Inflammatory macrophage (primary cell): ENCODE measurements at places on chromosomes 5 and 9.

DNA sequence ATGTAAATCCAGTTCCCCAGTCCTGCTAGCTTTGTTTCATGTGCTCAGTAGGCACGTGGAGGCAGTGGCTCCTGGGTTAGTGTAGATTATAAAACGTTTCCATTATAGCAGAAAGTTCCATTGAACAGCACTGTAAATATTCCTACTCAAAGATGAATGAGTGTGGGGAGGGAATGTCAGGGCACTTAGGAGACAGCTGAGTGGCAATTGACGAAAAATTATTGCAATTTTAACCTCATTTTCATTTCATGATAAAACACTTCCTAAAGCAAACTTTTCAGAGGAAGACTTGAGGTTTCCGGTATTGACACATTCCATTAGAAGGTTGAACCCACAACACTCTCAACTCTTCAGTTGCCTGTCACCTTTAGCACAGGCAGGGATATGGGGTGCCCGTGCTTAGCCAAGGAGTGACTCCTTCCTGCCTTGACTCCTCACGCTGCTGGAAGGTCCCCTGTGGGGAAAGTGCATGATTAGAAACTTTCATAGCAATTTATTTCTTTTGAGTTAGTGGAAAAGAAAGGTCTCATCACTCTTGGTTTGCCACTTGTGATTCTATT, 41.2 kb downstream of the SLC46A2 start:
- DNase-seq = no peak

- no peak for DNase-seq
Measured at GRCh38 chr5:74579215-74579614, 61.3 kb downstream of the ENC1 start.

GRCh38 chr9:123599781-123600180, 243.8 kb downstream of the CRB2 start:
- no peak for DNase-seq

GRCh38 chr5:137286025-137286610, 213.0 kb downstream of the SPOCK1 start:
- no peak for DNase-seq

DNA sequence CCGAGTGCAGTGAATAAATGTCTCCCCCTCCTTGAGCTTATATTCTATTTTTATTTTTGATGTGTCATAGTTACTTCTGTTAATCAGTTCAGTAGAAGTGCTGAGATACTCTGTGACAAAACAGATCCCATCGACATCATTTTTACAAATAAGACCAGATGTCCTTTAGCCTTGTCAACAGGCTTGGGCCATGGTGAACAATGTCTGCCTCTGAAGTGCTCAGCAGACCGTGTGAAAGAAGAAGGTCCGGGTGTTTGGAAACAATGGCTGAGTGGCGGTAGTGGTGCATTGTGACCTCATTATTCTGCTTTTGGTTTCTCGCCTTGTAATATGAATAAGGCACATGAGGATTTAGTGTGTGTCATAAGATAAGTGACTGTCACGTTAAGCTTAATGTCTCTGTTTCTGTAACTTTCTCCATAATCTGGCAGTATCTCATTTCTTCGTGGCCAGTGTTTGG, 71.2 kb downstream of the SYK start:
- DNase-seq = peak; percentile 29

GRCh38 chr9:104227108-104227507, 133.0 kb downstream of the SMC2 start:
- no peak for DNase-seq

DNA sequence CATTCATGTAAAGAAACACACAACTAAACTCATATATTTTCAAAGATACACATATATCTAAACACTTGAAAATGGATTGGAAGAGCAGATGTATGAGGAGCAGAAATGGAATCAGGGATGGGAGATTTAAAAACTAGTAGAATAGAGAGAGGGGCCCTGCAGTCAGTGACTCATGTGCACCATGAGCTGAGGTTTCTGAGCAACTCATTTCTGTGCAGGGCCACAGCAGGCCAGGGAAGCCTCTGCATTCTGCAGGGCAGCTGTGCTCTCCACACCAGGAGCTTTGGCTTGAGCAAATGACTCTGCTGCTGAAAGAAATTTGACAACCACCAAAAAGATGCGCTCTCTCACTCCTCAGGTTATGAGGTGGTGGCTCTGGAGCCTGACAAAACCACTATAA, 27.1 kb downstream of the LHX6 start:
- no peak for DNase-seq

DNA sequence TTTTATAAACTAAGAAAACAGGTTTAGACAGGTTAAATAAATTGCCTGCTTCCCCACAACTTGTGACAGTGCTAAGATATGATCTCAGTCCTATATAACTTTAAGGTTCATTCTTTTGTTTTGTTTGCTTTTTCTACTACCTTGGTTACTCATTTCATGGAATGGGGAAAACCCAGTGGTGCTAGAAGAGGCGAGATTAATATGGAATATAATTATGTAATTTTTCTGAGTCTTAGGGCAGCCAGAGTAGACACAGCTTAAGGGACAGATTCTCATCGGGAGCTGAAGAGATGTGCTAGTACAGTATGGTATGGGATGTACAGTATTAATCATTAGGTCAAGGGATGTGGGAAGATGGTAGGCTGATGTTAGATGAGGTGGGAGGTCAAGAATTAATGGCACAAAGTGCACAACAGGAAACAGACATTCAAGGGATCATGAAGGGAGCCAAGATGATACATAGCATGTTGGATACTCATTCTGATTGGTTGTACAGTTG, 6.2 kb downstream of the TRIM32 start:
- no peak for DNase-seq

DNA sequence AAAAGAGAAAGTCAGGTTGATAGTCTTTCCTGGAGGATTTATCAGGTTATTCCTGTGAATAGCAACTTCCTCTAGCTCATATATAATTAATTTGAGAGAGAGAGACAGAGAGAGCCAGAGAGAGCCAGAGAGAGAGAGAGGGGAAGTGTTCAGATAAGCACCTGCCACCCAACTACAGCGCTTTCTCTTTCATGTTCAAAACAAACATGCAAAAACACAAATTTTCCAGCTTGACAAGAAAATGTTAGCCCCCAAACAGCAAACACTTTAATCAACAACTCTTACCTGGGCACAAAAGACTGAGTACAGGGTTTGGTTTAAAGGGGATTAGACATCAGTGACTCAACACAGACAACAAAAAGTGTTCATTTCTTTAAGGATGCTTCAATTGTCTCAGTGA, 61.7 kb upstream of the PLPP6 start:
- no peak for DNase-seq

- no peak for DNase-seq
Measured at GRCh38 chr5:41851116-41851515, 19.1 kb downstream of the OXCT1 start.

DNA sequence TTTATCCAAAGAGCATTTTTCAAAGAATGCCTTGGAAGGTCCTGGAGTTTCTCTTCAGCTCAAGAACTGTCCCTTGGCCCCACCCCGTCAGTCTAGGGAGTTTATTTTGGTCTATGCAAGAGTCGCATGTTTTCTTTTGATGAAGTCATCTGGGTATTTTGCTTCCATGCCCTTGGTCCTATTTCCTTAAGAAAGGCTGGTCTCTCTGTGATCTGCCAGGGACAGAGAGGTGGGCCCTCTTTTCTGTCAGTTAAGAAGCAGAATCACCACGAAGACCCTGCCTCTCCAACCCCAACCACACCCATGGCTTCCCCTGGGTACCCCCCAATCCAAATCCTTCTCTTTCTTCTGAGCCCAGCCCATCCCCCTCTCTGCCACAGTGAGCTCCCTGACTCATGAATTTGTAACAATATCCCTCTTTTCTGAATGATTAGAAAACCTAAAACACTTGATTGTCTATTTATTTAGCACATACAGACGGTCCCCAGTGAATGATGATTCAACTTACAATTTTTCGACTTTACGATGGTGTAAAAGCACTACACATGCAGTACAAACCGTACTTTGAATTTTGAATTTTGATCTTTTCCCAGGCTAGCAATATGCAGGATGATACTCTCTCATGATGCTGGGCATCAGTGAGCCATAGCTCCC, 163.5 kb upstream of the ADRA1B start:
- DNase-seq = no peak

DNA sequence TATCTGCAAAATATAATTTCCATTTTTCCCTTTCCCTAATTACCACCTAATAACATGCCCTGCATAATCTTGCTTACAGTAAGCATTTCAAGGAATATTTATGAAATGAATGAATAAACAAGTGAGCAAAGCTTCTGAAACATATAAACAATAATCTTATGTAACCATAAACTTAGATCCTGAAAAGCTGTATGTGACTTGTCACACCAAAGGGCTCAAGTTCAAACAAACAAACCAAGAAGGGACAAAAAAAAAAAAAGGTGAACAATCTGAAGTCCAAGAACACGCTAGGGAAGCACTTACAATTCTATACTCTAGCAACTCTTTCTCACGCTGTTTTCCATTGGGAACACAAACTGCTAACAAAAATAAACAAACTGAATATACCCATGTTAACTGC, 36.3 kb downstream of the PLPP1 start:
- no peak for DNase-seq

- DNase-seq = no peak
Measured at GRCh38 chr5:111224561-111225345, 569 bp downstream of the CAMK4 start.

- DNase-seq = peak; percentile 86
Measured at GRCh38 chr9:98192503-98193335, at the start of gene CORO2A. Gene CORO2A, minus strand, starts transcription at chr9:98192637. Its CDS starts 34,977 bp downstream, at chr9:98157660.

DNA sequence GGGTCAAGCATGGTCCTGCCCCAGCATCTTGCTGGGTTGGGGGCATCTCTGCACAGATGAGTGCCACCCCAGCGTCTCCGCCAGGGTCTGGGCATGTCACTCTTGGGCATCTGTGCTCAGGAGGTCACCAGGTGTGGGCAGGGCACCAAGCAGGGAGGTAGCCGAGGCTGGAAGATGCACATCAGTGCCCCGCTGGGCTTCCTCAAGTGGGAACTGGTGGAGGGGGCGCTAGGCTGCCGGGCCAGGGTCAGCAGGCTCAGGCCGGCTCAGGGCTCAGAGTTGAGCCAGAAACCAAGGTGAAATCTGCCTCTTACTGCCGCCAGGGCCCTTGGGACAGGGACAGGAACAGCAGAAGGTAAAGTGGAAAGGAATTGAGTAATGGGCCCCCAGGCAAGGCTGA, 4.0 kb upstream of the FUT7 start:
- DNase-seq = no peak

GRCh38 chr9:132931178-132931735, 13.2 kb downstream of the TSC1 start:
- no peak for DNase-seq

DNA sequence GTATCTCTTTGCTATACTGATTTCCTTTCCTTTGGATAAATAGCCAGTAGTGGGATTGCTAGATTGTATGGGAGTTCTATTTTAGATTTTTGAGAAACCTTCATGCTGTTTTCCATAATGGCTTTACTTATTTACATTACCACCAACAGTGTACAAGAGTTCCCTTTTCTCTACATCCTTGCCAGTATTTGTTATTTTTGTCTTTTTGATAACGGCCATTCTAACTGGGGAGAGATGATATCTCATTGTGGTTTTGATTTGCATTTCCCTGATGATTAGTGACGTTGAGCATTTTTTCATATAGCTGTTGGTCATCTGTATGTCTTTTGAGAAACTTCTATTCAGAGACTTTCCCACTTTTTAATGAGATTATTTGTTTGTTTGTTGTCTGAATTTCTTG, 25.8 kb downstream of the NADK2 start:
- DNase-seq = no peak

- no peak for DNase-seq
Measured at GRCh38 chr5:171444582-171444981, 25.1 kb downstream of the FGF18 start.

DNA sequence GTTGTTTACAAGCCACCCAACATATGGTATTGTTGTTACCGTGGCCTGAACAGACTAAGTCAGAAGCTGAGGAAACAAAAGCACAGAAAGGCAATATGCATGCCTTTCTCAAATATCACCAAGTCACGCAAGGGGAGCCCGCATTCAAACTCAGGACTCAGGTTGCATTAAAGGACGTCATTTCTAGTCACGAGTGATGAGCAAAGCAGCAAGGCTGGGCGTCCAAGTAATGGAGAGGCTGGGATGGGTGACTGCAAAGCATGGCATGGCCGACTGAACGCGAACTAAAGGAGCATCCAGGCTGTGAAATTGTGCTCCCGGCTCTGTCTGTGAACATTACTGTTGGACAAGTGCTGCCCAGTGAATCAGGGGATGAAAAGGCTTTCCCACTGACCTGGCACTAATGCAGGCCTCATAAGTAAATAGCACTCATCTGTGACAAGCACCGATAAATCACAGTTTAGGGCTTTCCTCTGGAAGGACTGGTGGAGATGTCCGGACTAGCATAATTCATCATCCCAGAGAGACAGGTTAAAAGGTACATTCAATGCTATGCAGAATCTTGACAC, 202.8 kb downstream of the SPOCK1 start:
- no peak for DNase-seq

- no peak for DNase-seq
Measured at GRCh38 chr5:146311278-146311677, 27.4 kb upstream of the POU4F3 start.

- DNase-seq = no peak
Measured at GRCh38 chr9:134028575-134029247, 3.4 kb downstream of the BRD3OS start.

GRCh38 chr5:90689064-90689463, 130.5 kb downstream of the ADGRV1 start:
- no peak for DNase-seq

DNA sequence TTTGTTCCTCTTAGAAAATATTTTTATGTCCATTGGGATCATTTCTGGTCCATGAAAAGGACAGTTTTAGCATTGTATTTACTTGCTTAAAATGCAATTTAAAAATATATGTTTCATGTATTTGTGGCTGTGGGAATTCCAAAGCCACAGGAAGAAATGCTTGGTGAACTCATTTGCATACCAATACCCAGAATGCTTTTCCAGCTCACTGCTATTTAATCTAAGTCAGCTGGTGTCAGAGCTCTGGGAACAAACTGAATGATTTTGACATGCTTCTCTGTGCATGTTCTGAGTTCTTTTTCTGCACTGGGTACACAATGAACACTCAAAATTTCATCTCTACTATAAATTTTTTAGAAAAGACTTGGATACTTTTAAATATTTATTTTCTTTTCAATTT, 482.8 kb upstream of the ARRDC3 start:
- no peak for DNase-seq

- no peak for DNase-seq
Measured at GRCh38 chr5:123753937-123754891, 242.2 kb downstream of the CSNK1G3 start.

GRCh38 chr9:121222524-121223171, 21.0 kb upstream of the RAB14 start:
- DNase-seq = peak; percentile 62

- no peak for DNase-seq
Measured at GRCh38 chr9:114131808-114132549, 23.4 kb upstream of the COL27A1 start.

DNA sequence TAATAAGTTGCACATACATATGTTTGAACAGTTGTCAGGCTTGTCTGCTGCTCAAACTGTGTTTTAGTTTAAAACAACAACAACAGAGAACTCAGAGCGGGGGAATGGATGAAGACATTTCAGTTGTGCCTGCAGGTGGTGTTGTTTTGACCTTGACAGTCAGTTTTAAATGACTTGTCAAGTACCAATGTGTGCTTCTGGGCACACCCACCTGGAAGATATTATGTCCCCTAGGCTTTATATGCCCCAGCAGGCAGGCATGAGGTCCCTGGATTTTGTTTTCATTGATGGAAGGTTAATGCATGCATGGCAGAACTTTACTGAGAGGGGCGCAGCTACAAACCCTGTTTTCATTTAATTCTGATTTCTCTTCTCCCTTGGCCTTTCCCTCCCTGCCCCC, 84.6 kb downstream of the AOPEP start:
- DNase-seq = no peak

- peak; percentile 75 for DNase-seq
Measured at GRCh38 chr5:40429258-40430100, 250.2 kb upstream of the PTGER4 start.

- DNase-seq = no peak
Measured at GRCh38 chr9:115262952-115263351, 145.0 kb upstream of the TNC start.
